ENCODE measurements at places on chromosomes 6 and 20.

DNA sequence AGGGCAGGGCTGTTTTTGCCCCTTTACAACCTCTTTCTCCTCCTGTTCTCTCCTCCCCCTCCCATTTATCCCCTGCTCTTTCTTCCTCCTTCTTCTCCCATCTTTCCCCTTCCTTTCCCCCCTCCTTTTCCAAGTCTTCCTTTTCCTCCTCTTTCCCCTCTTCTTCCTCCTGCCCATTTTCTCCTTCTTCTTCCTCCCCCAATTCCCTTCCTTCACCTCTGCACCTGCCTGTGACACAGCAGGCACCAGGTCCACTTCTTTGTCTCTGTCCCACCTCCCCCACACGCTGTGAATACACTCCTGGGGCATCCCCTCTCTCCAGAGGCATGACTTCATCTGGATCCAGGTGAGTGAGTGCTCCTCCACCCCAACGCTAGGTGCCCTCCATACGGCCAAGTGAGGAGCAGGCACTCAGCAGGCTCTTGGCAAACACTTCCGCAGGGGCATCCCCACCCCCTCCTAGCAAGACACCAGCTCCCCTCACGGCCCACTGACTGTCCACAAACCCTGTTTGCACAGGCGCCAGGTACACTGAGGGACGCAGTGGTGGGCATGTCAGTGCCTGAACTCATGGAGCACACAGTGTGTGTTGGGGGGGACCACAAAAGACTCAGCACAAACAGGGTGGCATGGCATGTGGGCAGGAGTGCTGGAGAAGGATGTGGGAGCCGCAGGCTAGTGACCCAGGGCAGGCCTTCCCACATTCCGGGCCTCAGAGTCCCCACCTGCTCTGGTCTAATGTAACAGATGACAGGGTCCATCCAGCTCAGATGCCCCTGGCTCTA lies 10.7 kb upstream of the TLDC2 start:
- no peak for DNase-seq

GRCh38 chr20:58268936-58269619 lies 40.4 kb upstream of the RAB22A start:
- no peak for DNase-seq

GRCh38 chr20:25254986-25255680 lies 7.2 kb downstream of the PYGB start:
- no peak for DNase-seq

- no peak for DNase-seq
Measured at GRCh38 chr20:62916703-62917476, 9.4 kb downstream of the DIDO1 start.

GRCh38 chr6:57104336-57104735 lies 14.3 kb downstream of the ZNF451 start:
- no peak for DNase-seq

- no peak for DNase-seq
Measured at GRCh38 chr6:85673198-85674139, 30.8 kb upstream of the SYNCRIP start.

DNA sequence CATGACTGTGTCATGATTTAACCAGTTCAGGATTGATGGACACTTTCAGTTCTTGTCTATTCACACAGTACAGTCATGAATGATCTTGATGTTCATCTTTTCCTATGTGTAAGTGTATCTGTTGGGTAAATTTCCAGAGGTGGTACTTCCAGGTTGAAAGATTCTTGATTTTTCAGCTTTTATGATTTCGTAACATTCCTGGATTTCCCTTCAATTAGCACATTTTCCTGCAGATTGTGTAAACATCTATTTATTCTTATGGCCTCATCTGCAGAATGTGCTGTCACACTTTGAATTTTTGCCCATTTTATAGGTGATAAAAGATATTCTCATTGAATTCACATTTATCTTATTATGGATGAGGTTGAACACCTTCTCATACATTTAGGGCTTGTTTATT lies 222.0 kb upstream of the FOXQ1 start:
- no peak for DNase-seq

- DNase-seq, result no peak
Measured at GRCh38 chr6:167469672-167470071, 144.8 kb downstream of the TTLL2 start.

DNA sequence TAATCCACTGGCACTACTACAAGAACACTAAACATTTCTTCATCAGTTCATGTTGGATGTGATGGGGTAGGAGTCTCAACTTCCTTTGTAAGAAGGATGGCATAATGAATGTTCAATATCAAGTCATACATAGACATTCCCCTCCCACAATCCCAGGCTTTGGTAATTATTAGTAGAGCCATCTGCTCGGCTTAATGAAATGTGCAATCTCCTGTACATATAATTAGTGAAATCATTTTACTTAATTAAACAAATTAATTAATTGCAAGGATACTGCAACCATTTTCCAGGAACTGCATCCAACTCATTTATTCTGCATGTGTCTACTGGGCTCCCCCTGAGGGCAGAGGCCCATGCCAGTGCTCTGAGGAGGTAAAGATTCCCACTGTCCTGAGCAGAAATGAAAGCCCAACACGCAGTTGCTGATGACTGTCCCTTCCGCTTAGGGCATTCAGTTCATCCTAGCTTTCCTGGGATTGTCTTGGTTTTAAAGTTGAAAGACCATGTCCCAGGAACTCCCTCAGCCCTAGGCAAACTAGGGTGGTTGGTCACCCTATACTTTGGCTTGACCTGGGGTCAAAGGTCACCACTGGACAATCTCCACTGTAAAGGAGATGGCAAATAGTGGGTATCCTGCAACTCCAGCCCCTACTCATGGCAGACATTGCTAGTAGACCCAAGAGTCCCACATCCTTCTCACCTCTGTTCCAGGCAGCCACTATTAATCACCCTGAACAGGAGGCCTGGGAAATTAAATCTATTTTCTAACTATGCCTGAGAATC lies 109.8 kb downstream of the TRERF1 start:
- no peak for DNase-seq

GRCh38 chr6:137005073-137005472 lies 39.7 kb downstream of the IL20RA start:
- DNase-seq, result no peak

DNA sequence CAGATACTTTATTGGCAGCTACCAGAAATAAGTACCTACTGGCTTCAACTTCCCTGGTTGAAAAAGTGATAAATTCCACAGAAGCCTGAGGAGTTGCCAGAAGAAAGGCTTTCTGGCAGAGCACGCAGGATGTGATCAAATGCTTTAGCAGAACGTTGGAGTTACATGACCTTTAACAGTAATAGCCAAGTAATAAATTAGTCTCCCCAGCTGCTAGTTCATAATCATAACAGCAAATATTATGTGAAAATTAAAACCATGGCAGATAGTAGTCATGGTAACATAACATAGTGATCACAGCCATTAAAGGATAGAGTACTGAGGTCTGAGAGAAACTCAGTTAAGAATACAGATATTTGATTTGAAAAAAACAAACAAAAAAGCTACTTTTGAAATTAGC lies 567.7 kb downstream of the ADGRB3 start:
- DNase-seq, result no peak

DNA sequence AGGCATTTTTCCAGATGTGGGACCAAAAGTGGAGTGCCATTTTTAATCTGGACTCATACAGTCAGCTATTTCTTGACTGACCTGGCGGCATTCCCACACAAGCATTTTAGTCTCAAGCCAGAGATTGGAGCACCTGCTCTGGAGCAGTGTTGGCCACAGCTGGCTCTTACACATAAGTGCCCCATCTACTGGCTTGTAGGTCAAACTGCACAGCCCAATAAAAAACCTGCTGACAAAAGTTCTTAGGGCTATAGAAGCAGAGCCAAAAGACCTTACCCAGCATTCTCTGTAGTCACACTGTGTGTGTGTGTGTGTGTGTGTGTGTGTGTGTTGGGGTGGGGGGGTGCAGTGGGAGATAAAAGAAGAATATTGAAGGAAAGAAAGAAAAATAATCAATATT lies 38.6 kb upstream of the SENP6 start:
- no peak for DNase-seq

- DNase-seq, result no peak
Measured at GRCh38 chr20:2387180-2387577, 6.5 kb downstream of the TGM6 start.

DNA sequence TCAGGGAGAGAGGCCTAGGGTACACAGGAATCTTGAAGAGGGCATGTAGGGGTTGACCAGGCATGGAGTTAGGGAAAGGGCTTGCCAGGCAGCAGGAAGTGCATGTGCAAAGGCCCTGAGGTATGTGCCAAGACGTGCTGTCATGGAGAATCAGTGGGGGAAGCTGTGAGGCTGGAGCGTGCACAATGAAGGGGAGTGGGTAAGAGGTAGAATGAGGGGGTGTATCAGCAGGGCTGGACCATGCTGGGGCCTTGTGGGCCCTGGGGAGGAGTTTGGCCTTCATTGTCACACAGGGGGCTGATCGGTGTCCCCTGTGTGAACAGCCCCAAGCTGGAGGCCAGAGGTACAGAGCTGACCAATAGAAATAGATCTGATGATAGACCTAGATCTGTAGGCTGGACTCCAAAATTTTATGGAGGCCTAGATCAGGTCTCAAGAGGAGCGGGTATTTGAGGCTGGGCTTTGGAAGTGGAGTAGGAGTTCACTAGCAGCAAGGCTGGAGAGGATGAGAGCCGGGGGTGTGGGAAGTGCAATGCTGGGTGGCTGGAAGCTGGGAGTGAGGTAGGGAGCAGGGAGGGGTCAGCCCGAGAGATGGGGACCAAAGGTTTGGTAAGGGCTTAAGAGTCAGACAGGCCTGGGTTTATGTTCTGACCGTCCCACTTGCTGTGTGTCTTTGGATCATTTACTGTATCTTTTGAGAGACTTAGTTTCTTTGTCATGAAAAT lies 3.0 kb downstream of the SRC start:
- DNase-seq, result no peak

- DNase-seq, result no peak
Measured at GRCh38 chr6:36697481-36697903, at the start of gene RAB44. Gene RAB44 (plus strand): TSS chr6:36697826. CDS start chr6:36704236, 6,410 bp downstream.

DNA sequence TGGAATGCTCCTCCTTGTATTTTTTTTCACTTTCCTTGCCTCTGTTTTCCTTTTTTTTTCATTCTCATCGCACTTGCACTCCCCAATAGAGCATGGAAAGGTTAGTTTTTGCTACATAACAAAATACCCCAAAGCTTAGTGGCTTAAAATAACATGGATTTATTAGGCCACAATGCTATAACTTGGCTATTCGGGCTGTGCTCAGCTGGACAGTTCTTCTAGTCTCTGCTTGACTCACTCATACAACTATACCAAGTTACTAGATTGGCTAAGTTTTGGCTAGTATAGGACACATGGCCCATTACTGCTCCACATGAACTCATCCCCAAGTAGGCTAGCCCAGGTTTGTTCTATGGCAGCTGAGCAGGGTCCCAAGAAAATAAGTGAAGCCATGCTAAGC lies 94.5 kb upstream of the ANKEF1 start:
- DNase-seq, result no peak
